ENCODE measurements at places on chromosomes 11 and 22.
A peak's percentile ranks its signal among the peaks of the same experiment; 100 is the strongest.

GRCh38 chr22:38205261-38206128 lies 3.7 kb downstream of the MAFF start:
- DNase-seq = no peak

GRCh38 chr11:33731723-33732531 lies 4.3 kb downstream of the CD59 start:
- peak; percentile 22 for DNase-seq

- no peak for DNase-seq
These were observed 22.3 kb upstream of the GPR83 start for GRCh38 chr11:94423507-94423906.

GRCh38 chr22:38751422-38752346 lies 4.1 kb downstream of the SUN2 start:
- peak; percentile 77 for DNase-seq

DNA sequence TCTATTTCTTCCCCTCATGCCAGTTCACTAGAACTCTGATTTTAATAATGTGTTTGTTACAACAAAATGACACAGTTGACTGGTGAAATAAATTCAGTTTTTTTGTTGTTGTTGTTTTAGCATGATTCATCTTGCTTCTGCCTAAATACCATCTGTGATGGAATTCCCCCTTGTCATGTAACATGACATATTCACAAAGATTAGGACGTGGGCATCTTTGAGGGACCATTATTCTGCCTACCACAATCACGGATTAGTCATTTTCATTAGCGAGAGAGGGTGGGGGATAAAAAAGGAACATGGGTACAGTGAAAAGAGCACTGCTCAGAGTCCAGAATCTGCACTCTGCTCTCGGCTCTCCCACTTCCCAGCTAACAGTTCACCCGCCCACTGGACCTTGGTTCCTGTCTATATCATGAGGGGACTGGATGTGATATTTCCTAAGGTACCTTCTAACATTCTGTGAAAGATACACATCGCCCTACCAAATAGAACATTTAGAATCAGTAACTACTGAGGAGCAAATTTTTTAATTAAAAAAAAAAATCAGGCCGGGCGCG lies 11.3 kb downstream of the HTATIP2 start:
- DNase-seq = no peak

Data from CD4-positive, alpha-beta T cell (primary cell).